Gastroesophageal sphincter (tissue), 4 donors: ENCODE measurements at places on chromosomes 3 and 15.

GRCh38 chr3:25103391-25103790, 324.7 kb upstream of the RARB start:
- ATAC-seq: no peak
- H3K27ac ChIP-seq: no peak overlapping the region
- H3K27me3 ChIP-seq: no peaks in the 10 kb centered on the region
- no peaks in the 10 kb centered on the region for H3K36me3 ChIP-seq
- H3K4me3 ChIP-seq: no peak overlapping the region

- no peak overlapping the region for H3K27ac ChIP-seq
- no peaks in the 10 kb centered on the region for H3K27me3 ChIP-seq
- H3K4me1 ChIP-seq: no peaks in the 10 kb centered on the region
- H3K36me3 ChIP-seq: no peaks in the 10 kb centered on the region
- no peak for ATAC-seq
- no peak overlapping the region for H3K4me3 ChIP-seq
Observed at GRCh38 chr3:170323331-170323730, 34.2 kb upstream of the SKIL start.

DNA sequence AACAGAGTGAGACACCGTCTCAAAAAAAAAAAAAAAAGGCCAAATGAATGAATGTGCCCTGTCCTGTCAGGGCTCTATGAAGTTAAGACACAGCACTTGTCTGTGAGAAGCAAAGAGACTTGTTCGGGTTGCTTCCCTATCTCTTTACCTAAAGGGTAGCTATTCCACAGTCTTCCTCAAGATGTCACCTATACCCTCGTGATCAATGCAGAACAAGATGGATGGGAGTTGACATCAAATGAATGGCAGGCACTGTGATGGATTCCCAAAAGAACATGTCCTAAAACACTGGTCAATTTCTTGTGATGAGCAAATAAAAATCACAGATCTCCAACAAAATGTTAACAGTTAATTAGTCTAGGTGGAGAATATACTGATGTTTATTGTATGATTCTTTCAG, 9.5 kb downstream of the TADA3 start:
- ATAC-seq: no peak
- H3K36me3 ChIP-seq: no peaks in the 10 kb centered on the region
- no peaks in the 10 kb centered on the region for H3K27me3 ChIP-seq
- H3K27ac ChIP-seq: no peak overlapping the region
- no peak overlapping the region for H3K4me3 ChIP-seq

- H3K27me3 ChIP-seq: no peaks in the 10 kb centered on the region
- no peak overlapping the region for H3K4me3 ChIP-seq
- ATAC-seq: no peak
- H3K4me1 ChIP-seq: peaks cover 8% of the 10 kb centered on the region
- H3K27ac ChIP-seq: no peak overlapping the region
- H3K36me3 ChIP-seq: no peaks in the 10 kb centered on the region
Observed at GRCh38 chr3:42009456-42009855, 47.6 kb upstream of the ULK4 start.

DNA sequence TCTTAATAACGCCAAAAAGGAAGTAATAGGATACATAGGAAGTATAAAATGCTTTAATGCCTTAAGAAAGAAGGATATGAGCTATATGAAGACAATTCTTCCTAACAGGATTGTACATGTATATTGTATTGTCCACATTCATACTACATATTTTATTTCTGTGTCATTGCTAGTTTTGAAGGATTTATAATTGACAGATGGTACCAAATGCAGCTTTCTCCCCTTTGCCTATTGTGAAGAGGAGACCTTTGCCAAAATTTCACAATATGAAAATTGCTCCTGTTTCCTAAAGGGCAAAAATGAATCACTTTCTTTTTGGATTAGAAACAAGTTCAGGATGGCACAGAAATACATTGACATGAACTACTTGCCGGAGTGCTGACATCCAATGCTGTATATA, 34.8 kb upstream of the EOMES start:
- H3K4me3 ChIP-seq: no peak overlapping the region
- H3K27ac ChIP-seq: no peak overlapping the region
- no peaks in the 10 kb centered on the region for H3K27me3 ChIP-seq

- no peak for ATAC-seq
- H3K27ac ChIP-seq: no peak overlapping the region
- H3K4me3 ChIP-seq: no peak overlapping the region
Observed at GRCh38 chr15:37206690-37207089, 106.3 kb upstream of the MEIS2 start.

- no peaks in the 10 kb centered on the region for H3K4me1 ChIP-seq
- no peak overlapping the region for H3K4me3 ChIP-seq
- H3K27me3 ChIP-seq: no peaks in the 10 kb centered on the region
- no peak for ATAC-seq
- peaks cover 79% of the 10 kb centered on the region for H3K36me3 ChIP-seq
Observed at GRCh38 chr3:112531358-112531781, 30.4 kb downstream of the ATG3 start.

- H3K4me3 ChIP-seq: no peak overlapping the region
- ATAC-seq: no peak
- peaks cover 53% of the 10 kb centered on the region for H3K36me3 ChIP-seq
- no peak overlapping the region for H3K27ac ChIP-seq
- no peaks in the 10 kb centered on the region for H3K4me1 ChIP-seq
Observed at GRCh38 chr3:130975251-130975650, 51.4 kb downstream of the ASTE1 start.

GRCh38 chr3:153319705-153320554, 157.9 kb downstream of the RAP2B start:
- peak overlapping the region; percentile 20 for H3K27ac ChIP-seq
- H3K4me1 ChIP-seq: peaks cover 18% of the 10 kb centered on the region
- no peak overlapping the region for H3K4me3 ChIP-seq
- H3K36me3 ChIP-seq: no peaks in the 10 kb centered on the region
- no peaks in the 10 kb centered on the region for H3K27me3 ChIP-seq

- no peaks in the 10 kb centered on the region for H3K4me1 ChIP-seq
- no peak overlapping the region for H3K4me3 ChIP-seq
- H3K36me3 ChIP-seq: no peaks in the 10 kb centered on the region
- ATAC-seq: no peak
Observed at GRCh38 chr15:34348735-34349300, 5.7 kb downstream of the NUTM1 start.

DNA sequence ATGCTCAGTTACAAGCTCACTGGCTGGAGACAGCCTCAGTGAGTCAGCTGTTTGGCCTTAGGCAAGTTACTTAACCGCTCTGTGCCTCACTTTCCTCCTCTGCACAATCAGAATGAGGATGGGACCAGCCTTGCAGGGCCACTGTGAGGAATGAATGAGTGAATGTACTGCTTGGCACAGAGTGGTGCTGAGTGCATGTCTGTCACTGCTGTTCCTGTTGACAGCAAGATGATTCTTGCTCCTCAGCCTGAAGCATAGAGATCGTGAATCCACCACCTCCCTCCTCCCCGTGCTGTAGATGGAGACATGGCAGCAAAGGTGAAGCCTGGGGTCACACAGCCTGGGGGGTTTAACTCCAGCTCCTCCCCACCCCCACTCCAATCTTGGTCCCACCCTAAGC, 14.6 kb upstream of the GRIP2 start:
- ATAC-seq: no peak
- H3K4me1 ChIP-seq: no peaks in the 10 kb centered on the region
- peaks cover 59% of the 10 kb centered on the region for H3K27me3 ChIP-seq
- H3K36me3 ChIP-seq: no peaks in the 10 kb centered on the region

- H3K4me1 ChIP-seq: peaks cover 8% of the 10 kb centered on the region
- H3K36me3 ChIP-seq: no peaks in the 10 kb centered on the region
- no peaks in the 10 kb centered on the region for H3K27me3 ChIP-seq
- H3K27ac ChIP-seq: no peak overlapping the region
Observed at GRCh38 chr3:150738688-150739087, 24.3 kb downstream of the SIAH2 start.
